ENCODE measurements at places on chromosomes 11 and 22.

DNA sequence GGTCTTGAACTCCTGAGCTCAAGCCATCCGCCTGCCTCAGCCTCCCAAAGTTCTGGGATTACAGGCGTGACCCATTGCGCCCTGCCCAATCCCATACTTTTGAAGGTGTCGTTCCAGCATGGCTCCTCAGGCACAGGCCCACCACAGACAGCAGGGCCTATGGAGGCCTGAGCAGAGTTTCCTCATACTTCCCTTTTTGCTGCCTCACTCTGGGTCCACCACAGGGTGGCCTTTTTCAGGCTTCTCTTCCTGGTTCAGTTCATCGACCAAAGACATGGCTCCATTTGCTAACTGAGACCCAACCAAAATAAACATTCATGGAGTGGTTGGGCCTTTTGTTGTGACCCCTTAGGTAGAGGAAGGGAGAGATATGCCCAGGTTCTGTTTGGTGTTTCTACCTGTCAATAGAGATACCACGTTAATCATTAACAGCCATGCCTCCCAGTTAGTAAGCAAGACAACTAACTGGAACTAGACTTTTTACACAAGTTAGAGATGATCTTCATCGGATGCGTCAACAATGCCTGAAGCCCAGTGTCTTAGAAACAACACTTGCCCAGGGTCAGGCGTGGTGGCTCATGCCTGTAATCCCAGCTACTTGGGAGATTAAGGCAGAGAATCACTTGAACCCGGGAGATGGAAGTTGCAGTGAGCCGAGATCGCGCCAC, 35.1 kb downstream of the TRIOBP start:
- DNase-seq, result no peak

DNA sequence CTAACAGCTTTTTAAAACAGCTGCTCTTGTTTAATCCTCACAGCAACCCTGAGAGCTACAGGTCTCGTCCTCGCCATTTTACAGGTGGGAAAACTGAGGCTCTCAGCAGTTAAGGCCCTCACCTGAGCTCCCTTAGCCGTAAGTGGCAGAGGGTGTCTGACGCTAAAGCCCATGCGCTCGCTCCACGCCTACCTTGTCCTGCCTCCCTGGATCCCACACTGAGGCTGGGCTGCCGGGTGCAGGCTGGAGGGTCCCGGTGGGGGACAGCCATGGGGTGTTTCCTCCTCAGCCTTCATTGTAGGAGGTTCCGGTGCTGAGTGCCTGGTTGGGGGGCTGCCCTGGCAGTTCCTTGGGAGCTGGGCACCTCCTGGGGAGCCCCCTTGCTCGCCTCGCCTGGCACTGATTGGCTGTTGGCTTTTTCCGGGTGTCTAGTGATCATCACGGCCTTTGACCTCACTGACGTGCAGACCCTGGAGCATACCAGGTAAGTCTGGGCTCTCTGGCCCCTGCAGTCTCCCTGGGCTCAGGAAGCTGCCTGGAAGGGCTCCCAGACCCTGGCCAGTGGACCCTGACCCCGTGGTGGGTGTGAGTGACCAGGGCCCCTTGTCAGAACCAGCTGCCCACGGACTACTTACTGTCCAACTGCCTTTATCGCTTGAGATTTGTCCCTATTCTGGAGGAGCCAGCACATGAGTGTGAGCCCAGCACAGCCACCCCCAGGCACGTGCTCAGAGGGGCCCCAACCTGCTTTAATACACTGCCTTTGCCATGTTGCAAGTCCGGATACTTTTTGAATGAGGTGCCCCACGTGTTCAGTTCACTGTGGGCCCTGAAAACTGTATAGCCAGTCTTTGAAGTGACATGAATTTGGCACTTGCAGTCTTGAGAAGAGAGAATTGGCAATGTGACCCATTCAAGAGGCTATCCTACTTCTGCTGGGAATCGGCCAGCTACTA, 12.6 kb downstream of the RAB36 start:
- no peak for DNase-seq

GRCh38 chr22:48118654-48119053, 1356.2 kb downstream of the TBC1D22A start:
- no peak for DNase-seq

- DNase-seq, result no peak
Measured at GRCh38 chr11:128209138-128209435, 378.3 kb downstream of the ETS1 start.

DNA sequence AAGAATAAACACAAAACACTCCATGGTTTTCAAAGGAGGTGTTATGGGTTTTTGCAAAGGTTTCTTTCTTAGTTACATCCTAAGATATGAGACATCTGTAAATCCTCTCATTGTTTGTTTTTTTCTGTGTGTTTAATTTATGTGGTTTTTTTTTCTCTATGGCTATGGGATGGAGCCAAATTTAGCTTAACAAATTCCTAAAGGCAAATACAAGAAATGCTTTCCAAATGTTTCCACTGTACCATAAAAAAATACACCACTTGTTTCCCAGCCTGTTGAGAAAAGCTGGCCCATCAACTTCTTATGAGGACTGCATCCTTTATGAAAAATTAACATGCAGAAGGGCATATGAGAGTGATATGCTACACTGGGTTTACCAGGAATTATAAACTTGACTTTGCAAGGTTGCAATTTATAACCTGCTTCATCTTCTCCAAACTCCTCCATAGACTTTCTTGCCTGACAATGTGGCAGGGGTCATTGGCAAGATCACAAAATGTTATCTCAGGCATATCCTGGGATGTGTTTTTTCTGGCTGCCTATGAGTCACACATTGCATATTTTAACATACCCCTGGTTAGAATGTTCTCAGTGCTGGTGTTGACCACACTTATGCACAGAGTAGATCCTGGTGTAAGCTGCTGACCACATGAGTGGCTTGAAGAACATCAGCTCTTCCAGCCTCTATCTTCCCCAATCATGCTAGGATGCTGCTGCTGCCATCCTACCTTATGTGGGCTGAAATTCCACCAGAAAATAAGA, 137.6 kb upstream of the TTC12 start:
- DNase-seq, result no peak

DNA sequence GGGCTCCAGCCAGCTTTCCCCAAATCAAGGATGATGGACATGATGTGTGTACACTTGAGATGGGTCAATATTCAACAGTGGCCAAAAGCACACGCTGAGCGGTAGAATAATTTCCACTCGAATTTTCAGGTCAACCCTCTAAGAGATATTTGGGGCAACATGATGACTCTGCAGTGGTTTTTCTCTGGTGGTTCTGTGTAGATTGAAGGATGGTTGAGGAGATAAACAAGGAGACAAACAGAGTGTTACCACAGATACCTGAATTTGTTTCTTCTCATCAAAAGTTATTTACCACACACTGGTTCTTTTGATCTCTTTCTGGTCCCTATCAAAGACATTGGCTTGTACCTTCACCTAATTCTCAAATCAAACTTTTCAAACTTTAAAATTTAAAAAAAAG, 242.0 kb downstream of the ETS1 start:
- no peak for DNase-seq

- no peak for DNase-seq
Measured at GRCh38 chr11:117551761-117552343, 224.2 kb downstream of the CEP164 start.

GRCh38 chr22:19879246-19879570, 24.5 kb upstream of the GNB1L start:
- DNase-seq, result no peak

- no peak for DNase-seq
Measured at GRCh38 chr11:131025421-131026125, 109.3 kb upstream of the SNX19 start.

DNA sequence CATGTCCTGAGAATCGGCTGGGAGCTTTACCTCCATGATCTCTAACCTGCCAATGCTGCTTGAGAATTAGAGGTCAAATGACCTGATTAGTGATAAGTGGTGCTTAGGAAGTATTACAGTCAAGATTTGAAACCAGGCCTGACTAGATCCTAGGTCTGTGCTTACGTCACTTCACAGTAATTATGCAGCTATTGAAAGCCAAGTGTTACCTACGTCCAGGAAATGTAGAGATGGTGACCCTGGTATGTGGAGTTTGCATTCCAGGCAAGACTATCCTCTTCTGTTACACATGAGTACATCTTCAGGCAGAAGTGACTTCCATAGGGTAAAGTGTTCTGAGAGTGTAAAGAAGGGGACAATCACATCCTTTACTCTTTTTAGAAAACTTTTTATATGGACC, 530.4 kb upstream of the TENM4 start:
- no peak for DNase-seq

DNA sequence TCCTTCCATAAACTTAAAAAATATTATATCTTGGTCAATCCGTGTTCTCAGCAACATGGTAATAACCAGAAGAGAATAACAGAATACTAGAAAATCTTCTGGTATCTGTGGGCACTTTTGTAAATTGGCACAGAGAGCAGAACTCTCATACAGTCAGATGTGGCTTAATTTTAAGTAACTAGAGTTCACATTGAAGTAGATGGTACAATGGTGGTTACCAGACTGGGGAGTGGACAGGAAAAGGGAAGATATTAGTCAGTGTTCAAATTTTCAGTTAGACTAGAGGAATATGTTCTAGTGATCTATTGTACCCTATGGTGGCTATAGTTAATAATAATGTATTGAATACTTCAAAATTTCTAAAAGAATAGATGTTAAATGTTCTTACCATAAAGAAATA, 6.9 kb downstream of the OR52H1 start:
- DNase-seq, result no peak

- no peak for DNase-seq
Measured at GRCh38 chr22:36470994-36471331, 10.5 kb downstream of the TXN2 start.

DNA sequence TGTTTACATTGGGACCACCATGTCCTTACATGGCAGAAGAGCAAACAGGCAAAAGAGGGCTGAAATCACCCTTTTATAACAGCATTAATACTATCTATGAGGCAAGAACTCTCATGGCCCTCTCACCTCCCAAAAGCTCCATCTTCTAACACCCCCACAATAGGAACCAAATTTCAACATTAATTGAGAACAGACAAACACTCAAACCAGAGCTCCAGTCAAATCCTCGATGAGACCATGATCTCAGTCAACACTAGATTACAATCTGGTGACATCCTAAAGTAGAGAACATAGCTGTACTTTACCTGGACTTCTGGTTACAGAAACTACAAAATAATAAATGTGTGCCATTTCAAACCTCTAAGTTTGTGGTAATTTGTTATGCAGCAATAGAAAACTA, 25.1 kb downstream of the OR2AG2 start:
- no peak for DNase-seq

GRCh38 chr11:2721210-2721916, 21.6 kb upstream of the KCNQ1OT1 start:
- DNase-seq, result no peak

DNA sequence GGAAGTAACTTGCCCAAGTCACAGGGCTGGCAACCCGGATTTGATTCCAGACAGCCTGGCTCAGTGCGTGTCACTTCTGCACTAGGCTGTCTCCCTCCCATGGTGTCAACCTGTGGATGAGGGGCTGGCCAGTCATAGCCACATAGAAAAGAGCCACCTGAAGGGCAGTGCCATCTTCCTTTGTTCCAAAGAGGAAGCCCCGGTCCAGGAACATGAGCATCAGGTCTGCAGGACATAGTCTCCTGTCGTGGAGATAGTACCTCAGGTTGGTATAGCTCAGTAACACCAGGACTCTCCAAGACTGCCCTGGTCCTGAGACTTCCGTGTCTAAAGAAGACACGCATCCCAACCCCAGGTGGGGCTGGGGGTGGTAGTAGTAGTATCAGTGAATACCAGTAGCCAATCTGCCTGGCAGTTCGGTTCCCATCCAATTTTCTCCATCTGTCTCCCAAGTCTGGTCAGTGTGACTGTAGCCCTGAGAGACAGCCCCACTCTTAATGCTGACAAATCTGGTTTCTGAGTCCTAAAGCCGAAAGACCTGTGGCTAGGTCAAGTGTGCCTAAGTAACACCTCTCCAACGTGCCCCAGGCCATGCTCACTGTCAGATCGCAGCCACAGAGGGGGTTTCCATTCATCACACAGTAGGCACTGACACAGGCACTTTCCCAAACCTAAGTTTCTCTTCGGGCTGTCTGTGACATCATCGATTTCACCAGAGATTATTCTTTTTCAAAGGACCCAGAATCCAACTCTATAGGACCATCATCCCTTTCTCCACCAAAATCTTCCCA, 33.1 kb downstream of the C11orf58 start:
- no peak for DNase-seq

GRCh38 chr11:13495929-13496328, at the start of gene PTH:
TSS of gene PTH (minus strand) at chr11:13495997. CDS start at chr11:13492855, 3,142 bp downstream.
- no peak for DNase-seq

DNA sequence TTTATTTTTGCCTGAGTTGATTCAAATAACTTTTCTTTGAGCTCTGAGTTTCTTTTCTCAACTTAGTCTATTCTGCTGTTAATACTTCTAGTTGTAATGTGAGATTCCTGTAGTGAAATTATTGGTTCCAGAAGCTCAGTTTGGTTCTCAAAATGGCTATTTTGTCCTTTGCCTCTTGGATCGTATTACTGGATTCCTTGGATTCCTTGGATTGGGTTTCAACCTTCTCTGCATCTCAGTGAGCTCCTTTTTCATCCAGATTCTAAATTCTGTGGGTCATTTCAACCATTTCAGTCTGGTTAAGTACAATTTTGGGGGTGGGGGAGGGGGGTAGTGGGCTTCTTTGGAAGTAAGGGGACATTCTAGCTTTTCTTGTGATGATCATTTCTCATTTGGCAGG, 341.1 kb upstream of the CNTN5 start:
- no peak for DNase-seq

- DNase-seq, result peak; percentile 50
Measured at GRCh38 chr11:68383976-68384501, 71.6 kb downstream of the LRP5 start.

DNA sequence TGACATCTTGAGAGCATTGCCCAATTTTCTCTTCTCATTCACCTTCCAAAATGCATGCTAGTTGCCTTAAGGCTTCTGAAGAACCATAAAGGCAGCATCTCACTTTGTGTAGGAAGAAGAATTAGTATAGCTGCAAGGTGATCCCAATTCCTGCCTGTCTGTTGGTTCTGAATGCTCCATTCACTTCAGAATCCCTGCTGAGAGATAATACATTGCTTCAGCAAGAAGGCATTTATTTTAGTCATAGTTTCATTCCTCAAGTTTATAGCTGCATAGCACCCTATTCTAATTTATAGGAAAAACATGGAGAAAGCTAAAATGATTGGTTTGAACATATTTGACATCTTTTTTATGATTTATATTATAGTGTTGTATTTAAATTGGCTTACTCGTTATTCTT, 181.3 kb downstream of the METTL15 start:
- no peak for DNase-seq

DNA sequence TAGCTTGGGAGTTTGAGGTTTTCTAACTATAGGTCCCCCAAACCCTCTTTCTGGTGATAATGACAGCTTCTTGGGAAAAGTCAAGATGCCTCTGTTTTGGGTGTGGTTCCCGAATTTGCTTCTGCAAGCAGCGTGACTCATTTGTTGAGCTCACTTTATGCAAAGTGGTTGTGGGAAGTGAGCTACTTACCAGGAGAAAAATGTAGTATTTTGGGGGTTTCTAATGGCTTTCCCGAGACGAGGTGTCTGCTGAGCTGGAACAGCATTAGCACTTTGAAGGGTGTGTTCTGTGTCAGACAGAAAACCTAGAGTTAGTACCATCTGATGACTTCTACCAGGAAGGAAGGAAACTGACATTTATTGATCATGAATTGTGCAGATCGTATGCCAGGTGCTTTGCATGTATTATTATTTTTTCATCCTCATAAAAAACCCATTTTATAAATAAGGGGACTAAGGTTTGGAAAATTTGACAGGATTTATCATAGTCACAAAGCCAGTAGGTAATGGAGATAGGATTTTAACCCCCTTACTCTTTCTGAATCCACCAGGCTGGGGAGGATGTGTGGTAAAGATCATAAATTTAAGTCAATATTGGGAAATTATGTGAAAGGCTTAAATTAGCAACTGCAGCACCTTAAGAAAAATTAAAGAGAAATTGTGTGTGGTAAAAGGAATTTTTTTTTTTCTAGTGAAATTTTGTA, 108.8 kb upstream of the CD44 start:
- DNase-seq, result peak; percentile 56

- DNase-seq, result no peak
Measured at GRCh38 chr11:95134491-95134890, 44.8 kb downstream of the ENDOD1 start.

All from T-helper 2 cell (primary cell).